T-helper 2 cell treated with Interferon-gamma antibody and Interleukin-4, amounts not matched to agents 5 μg/mL and 100 μg/mL, for 36 hours (primary cell): ENCODE measurements at places on chromosomes 2 and 18.

DNA sequence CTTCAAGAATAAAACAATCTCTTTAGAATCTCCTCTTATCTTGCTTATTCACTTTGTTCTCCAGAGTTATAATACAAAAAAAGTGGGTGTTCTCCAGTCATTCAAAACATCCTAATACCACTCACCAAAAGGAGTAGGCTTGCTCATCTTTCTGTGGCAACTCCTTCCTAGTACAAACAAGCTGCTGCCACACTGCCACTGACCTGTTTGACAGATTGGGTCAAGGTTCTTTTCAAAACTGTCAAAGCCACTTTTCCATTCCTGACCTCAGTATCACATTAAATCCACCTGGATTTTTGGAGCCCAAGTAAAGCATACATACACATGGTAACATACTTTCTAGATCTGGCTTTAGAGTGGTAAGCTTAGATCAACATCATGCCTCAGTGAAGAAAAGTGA lies 59.8 kb downstream of the SLC25A12 start:
- peaks cover 80% of the 10 kb centered on the region for H3K36me3 ChIP-seq
- no peak overlapping the region for H3K4me3 ChIP-seq
- H3K4me1 ChIP-seq = no peaks in the 10 kb centered on the region
- H3K27ac ChIP-seq = no peak overlapping the region
- DNase-seq = no peak

GRCh38 chr2:20638014-20638413 lies 12.9 kb downstream of the HS1BP3 start:
- peaks cover 2% of the 10 kb centered on the region for H3K36me3 ChIP-seq
- no peaks in the 10 kb centered on the region for H3K27me3 ChIP-seq
- H3K4me1 ChIP-seq = no peaks in the 10 kb centered on the region
- no peak overlapping the region for H3K4me3 ChIP-seq
- no peak overlapping the region for H3K27ac ChIP-seq

- H3K36me3 ChIP-seq = peaks cover 29% of the 10 kb centered on the region
- H3K4me1 ChIP-seq = peaks cover 34% of the 10 kb centered on the region
- DNase-seq = no peak
Observed at GRCh38 chr2:232697807-232698110, 628 bp downstream of the GIGYF2 start.

- H3K36me3 ChIP-seq = no peaks in the 10 kb centered on the region
- H3K4me1 ChIP-seq = peaks cover 7% of the 10 kb centered on the region
- no peaks in the 10 kb centered on the region for H3K27me3 ChIP-seq
- DNase-seq = peak; percentile 13
Observed at GRCh38 chr18:35178260-35178659, 62.6 kb upstream of the ZNF397 start.

DNA sequence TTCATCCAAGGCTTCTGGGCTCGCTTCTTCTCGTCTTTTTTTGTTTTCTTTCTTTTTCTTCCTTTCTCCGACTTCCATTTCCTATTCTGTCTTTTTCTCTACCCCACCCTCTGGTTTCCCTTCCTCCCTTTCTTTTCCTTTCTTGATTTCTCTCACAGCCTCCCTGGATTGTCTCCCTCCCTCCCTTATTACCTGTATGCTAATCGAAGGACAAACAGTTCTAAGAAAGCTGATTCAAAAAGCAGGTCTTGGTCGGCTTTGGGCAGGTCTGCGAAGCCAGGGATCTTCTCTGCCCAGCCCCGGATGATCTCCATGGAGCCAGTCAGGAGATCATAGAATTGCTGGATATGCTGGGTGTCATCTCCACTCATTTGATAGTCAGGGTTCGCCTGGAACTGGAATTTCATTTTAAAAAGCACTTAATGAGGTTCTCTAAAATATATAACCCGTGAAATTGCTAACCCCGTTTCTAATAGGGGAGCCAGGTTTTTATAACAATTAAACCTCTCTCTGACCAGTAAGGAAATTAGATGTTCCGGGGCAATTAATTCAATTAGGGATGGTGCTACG lies 5.9 kb downstream of the NR4A2 start:
- no peak for DNase-seq
- H3K4me3 ChIP-seq = no peak overlapping the region
- peaks cover 64% of the 10 kb centered on the region for H3K27me3 ChIP-seq
- H3K36me3 ChIP-seq = peaks cover 8% of the 10 kb centered on the region
- H3K4me1 ChIP-seq = peaks cover 21% of the 10 kb centered on the region

DNA sequence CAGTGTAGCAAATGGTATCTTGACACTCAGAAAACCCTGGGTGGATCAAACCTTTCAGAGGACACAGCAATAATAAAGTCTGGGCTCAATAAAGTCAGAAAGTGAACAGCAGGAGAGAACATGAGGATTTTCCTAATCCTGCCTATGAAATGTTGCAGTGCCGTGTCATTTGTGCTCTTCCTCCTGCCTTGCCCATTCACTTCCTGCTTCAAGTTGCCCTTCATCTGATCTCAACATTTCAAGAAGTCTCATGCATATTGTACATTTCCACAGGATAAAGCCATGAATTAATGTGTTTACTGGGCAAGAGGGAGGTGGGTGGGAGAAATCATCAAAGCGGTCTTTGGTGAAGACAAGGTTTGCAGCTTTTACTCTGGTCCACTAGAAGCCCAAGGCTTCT lies 51.1 kb upstream of the STPG4 start:
- no peak for DNase-seq
- no peak overlapping the region for H3K27ac ChIP-seq
- H3K27me3 ChIP-seq = peaks cover 13% of the 10 kb centered on the region
- H3K4me1 ChIP-seq = no peaks in the 10 kb centered on the region

DNA sequence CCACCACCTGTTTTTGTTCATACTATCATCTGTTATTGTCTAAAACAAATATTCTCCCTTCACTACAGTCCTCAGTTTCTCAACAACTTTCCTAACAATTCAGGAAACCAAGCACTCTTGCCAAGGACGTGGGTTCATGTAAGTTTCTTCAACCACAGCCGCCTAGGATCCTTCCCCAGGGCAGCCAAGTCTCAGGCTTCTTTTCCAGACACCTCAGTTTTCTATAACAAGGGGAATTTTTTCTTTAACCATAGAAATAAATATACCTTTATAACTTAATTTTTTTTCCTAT lies 39.4 kb upstream of the AGPS start:
- no peak for DNase-seq
- H3K36me3 ChIP-seq = no peaks in the 10 kb centered on the region
- no peaks in the 10 kb centered on the region for H3K27me3 ChIP-seq
- H3K27ac ChIP-seq = no peak overlapping the region

- no peak for DNase-seq
- H3K27ac ChIP-seq = no peak overlapping the region
- peaks cover 21% of the 10 kb centered on the region for H3K4me1 ChIP-seq
- peaks cover 8% of the 10 kb centered on the region for H3K27me3 ChIP-seq
Observed at GRCh38 chr2:149601141-149601796, 13.7 kb upstream of the MMADHC start.

DNA sequence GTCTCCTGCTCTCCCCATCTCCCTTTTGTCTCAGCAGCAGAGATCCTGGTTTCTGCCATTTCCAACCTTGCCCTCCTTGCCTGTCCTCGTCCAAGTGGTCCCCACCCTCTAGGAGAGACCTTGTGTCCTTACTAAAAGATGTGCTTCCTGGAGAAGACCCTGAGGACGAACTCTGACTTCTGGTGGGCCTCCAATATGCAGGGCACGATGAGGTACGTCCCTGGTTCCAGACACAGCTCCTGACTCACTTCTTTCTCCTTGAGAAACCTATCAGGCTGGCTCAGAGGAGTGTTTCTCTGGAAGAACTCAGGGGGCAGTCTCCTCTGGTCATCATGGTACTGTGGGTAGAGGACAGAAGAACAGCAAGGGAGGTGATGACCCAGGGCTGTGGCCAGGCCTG lies 28.2 kb downstream of the CAPN14 start:
- no peak overlapping the region for H3K4me3 ChIP-seq
- no peak overlapping the region for H3K27ac ChIP-seq
- peaks cover 6% of the 10 kb centered on the region for H3K27me3 ChIP-seq
- no peaks in the 10 kb centered on the region for H3K4me1 ChIP-seq

GRCh38 chr2:5913711-5914395 lies 221.7 kb downstream of the SOX11 start:
- no peaks in the 10 kb centered on the region for H3K36me3 ChIP-seq
- no peaks in the 10 kb centered on the region for H3K4me1 ChIP-seq
- H3K27ac ChIP-seq = no peak overlapping the region
- DNase-seq = no peak

DNA sequence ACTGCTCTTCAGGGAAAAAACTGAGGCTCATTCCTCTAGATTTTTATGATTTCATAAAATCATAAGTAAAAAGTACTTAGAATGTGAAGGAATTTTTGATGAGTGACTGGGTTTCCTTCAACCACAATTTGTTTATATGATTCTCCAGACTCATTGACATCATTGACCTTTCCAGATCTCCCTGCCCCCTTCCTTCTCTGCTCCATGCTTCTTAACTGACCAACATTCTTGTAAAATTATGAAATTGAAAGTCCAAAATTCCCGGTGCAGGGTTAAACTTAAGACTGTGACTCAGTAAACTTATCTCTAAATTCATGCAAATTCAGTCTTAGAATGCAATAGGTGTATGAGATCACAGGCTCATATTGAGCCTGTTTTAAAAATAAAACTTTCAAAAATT lies 648.9 kb downstream of the TDRD15 start:
- no peaks in the 10 kb centered on the region for H3K36me3 ChIP-seq
- no peaks in the 10 kb centered on the region for H3K27me3 ChIP-seq
- no peak overlapping the region for H3K27ac ChIP-seq
- no peaks in the 10 kb centered on the region for H3K4me1 ChIP-seq
- H3K4me3 ChIP-seq = no peak overlapping the region
